ENCODE measurements at places on chromosomes 7 and 10. TPM values are rescaled to one million over a fixed set of nuclear protein-coding genes. Genes with fewer than 3 reads are reported as not detected.
A peak's percentile ranks its signal among the peaks of the same experiment; 100 is the strongest.

- DNase-seq: no peak
Observed at GRCh38 chr10:600876-601659, 88.4 kb downstream of the DIP2C start.

- DNase-seq: no peak
Observed at GRCh38 chr10:75408509-75408875, 6.9 kb upstream of the ZNF503 start.

The ZNF736 gene
- polyA plus RNA-seq: 2.4 TPM

DNA sequence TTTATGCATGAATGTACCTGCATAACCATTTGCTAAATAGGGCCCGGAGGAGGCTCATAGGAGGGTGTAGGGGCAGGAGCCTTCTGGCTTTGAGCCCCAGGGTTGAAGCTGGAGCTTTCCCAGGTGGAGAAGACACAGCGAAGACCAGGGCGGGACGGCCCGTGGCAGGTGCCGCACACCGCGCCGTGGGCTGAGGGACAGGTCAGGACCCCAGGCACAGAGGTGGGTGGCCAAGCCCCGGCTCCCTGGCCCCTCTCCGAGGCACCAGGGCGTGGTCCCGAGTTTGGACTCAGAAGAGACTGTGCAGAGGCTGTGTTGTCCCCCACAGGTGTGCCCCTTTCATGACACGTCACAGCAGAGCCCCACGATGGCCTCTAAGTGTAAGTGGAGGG lies 56.5 kb downstream of the PWWP2B start:
- DNase-seq: peak; percentile 64

GRCh38 chr7:26853788-26854393 lies 10.5 kb downstream of the SKAP2 start:
- no peak for DNase-seq

GRCh38 chr7:38796626-38797501 lies 112.1 kb downstream of the VPS41 start:
- peak; percentile 40 for DNase-seq

DNA sequence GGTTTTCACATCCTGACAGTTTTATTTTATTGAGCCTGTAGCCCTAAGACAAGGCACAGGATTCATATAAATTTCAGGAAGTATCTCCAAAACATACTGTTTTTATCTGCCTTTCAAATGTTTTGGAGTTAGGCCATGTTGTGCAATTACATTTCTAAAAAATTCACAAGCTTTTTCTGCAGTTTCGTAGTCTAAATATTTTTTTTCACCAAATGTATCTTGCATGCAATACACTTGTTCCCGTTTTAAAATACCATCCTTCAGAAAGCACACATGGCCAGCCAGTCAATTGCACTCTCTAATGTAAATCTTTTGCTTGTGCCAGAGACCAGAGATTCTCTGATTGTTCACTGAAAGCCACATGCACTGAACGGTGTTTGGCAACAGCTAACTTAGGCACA lies 161.5 kb upstream of the PRKCQ start:
- DNase-seq: no peak

The PTN gene
- polyA plus RNA-seq: 51.0 TPM

The TBC1D12 gene
- 3.9 TPM for polyA plus RNA-seq
